ENCODE measurements at places on chromosomes 5 and 9.

DNA sequence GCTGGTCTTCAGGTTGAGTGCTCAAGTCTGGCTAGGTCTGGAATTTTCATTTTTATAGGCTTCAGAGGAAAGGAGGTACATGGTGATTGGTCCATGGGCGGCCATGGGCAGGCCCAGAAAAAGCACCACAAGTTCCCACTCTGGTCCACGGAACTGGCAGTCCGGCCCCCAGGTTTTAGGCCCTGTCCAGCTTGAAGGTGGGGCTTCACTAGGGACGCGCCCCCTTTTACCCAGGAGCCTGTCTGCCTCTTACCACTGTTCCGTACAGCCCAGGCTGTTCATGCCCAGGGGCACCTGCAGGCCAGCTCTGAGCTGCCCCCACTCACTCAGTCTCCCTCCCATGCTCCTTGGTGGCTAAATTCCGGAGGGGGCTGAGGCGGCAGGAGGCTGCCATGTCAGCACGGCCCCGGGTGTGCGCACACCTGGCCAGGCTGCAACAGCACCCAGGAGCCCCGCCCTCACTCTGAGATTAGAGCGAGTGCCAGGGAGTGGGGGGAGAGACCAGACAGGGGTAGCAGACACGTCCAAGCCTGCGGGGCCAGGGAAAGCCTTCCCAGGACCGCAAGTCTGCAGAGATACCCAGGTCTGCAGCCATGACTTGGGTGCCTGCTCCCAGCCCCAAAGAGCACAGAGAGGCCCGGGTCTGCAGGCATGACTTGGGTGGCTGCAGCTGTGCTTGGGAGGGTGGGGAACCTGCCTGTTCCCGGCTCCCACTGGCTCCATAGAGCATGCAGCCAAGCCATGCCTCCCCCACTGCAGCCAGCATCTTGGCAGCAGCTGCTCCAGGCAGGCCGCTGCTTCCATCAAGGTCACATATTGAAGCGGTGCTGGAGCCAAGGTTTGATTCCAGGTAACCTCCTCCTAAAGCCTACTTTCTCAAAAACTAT lies 390.2 kb upstream of the SGCD start:
- DNase-seq = no peak

DNA sequence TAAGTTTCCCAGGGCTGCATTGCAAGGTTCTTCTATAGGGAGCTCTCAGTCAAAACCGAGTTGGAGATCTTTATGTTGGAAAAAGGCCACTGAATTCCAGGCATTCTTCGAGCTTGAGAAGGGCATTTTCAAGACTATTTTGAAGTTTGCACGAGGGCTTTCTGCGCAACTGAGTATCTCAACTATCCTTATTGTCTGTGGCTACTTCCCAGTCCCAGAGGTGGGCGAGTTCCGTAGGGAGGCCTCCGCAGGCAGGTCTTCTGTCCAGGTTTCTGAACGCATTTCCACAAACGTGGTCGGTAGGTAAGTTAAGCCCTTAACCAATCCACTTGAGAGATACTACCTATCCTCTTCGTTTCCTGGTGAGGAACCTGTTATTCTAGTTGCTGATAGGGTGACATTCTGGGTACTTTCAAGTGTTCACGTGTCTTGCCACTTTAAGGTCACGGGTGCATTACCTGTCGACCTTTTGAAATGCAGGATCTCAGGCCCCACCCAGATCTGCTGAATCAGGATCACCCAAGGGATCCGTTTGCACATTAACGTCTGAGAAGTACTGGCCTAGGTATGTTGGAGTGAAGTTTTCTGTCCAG lies 51.4 kb upstream of the TJP2 start:
- DNase-seq = no peak

DNA sequence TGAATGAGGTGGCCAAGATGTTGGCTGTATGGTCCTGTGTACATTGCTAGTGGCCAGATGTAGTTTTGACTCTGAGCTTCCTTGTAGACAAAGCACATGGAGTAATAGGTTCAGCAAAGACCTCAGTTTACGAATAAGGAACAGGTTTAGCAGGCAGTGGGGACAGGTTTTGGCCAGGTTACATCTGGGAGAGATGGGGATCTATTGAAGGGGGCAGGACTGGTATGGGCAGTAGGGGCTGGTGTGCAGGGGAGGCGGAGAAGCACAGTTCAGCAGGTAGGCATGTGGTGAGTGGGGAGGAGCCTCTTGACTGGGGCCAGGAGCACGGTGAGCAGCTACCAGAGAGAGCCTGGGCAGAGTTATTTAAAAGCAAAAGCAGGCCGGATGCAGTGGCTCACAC lies 67.3 kb downstream of the PDZD2 start:
- no peak for DNase-seq

- no peak for DNase-seq
These were observed 2.8 kb upstream of the UBAP1 start for GRCh38 chr9:34176089-34176488.

- DNase-seq = no peak
These were observed 174.7 kb downstream of the GAS1 start for GRCh38 chr9:86772635-86772993.

GRCh38 chr9:111013250-111013649 lies 25.0 kb downstream of the LPAR1 start:
- DNase-seq = no peak
